SK-N-SH treated with all-trans-retinoic acid at 6 μM for 48 hours (cell line): ENCODE measurements at places on chromosomes 7 and 10.

- no peak for ATAC-seq
Measured at GRCh38 chr10:36053271-36053670, 411.2 kb upstream of the FZD8 start.

DNA sequence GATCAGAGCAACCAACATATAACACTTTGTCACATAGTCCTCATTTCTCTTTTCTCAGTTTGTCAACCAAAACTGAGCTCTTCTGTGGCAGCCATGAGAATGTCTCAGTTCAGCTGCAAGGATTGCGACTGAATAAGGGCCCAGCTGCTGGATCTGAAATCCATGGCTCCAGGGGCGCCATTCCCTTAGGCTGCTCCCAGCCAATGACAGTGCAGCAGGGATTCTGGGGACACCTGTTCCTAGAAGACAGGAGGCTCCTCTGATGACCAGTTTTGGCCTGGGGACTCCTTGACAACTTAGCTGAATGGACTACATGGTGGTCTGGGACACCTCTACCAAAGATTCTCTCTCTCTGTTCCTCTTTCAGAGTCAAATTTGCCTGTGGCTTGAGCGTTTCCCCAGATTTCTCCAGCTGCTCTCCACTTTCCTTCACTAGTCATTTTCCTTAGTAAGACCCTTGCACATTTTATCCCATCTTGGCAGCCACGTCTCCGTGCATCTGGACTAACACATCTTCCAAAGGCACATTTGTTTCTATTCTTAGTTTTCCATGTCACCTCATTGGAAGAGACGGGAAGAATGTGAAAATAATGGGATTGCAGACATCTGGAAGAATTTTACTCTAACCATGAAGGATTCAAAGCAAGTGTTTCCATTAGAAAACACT is 28.1 kb upstream of the KIF5B start:
- ATAC-seq = no peak

DNA sequence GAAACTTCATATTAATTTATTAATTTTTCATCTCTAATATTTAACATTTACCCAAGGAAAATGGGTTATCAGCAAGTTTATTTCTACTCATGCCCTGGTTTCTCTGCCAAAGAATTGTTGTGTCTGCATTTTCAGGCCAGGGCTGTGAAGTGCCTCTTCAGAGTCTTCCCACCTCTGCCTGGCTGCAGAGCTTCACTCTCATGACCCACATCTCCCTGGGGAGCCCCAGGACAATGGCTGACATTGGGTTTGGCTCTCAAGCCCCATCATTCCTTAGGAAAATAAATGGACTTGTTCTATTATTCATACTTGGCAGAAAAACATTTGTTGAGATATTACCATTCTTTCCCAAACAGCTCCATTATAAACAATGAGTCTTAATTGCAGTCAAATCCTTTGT is 30.3 kb downstream of the CACNA2D1 start:
- ATAC-seq = no peak

DNA sequence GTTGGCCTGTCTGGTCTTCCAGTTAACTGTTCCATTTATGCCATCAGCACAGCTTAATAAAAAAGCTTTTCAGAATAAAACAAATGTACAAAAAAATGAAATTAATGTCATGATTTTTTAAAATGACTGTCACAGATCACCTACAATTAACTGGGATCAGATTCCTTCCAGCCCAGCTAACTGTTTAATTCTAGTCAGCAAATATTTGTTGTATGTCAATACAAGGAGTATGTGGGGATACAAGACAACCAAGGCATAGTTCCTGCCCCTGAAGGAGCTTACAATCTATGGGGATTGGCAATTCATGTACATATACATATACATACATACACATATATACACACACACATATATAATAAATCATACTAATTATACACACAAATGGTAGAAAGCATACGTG is 16.5 kb downstream of the SGCE start:
- no peak for ATAC-seq

GRCh38 chr10:128738386-128738915 is 612.2 kb upstream of the MKI67 start:
- no peak for ATAC-seq

- ATAC-seq = peak; percentile 90
Measured at GRCh38 chr7:24665564-24666294, 91.5 kb downstream of the GSDME start.

DNA sequence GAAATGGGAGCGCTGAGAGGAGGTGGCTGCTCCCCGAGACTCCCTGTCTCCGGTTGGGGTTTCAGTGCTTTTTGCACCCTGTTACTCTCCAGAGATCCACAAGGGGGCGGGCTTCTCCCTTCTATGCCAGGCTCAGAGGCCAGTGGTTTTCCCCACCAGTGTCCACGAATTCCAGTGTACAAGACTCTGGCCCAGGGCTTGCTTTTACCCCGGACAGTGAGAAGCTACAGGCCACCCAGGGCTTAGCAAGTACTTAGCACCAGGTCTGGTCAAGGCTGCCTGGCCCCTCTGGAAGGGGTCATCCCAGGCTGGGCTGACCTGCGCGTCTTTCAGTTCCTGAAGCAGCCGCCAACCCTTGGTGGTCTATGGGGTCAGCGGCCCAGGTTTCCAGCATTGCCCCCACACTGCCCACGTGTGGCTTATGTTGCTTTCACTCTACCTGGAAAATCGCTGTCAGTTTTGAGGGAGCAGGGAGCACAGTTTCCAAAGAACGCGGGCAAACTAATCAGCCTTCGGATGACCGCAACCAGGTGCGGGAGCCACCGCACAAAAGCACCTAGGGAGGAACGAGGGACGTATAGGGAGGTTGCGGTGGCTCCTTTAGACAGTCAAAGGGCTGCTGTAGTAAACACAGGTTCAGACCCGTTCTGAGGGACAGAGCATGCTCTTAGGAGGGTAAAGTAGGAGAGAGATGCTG is 6.8 kb downstream of the CYP26A1 start:
- peak; percentile 90 for ATAC-seq

DNA sequence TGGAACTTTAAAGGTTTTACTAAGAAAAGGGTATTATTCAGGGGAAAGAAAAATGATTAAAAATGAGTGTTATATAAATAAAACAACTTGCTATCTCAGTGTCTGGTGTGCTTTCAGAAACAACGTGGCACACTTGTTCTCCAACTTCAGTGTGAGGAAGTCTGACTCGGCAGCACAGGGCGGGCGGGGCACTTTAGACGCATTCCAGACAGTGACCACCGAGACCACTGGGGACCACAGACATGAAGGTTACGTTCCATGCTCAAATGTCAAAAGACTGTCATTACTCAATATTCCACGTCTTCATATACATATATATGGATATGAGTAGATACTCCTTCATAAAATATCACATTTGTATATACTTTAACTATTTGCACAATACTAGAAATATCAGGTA is 87.0 kb downstream of the LARP4B start:
- ATAC-seq = no peak

DNA sequence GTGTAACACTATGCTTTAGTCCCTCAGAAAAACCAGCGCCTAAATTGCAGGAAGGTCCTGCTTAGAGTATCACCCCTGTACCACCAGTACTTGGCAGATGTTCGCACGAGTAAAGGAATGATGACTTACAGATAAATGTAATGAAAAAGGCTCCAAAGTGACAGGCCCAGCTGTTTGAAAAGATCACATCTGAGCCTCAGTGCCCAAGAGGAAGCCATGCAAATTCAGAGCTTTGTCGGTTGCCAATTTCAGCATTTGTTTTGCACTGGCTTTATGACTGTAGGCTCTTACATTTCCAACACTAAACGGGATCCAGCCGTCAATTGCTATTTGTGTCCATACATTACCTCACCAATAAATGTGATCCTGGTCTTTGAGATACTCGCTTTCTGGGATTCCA is 60.6 kb upstream of the GAD2 start:
- ATAC-seq = no peak

DNA sequence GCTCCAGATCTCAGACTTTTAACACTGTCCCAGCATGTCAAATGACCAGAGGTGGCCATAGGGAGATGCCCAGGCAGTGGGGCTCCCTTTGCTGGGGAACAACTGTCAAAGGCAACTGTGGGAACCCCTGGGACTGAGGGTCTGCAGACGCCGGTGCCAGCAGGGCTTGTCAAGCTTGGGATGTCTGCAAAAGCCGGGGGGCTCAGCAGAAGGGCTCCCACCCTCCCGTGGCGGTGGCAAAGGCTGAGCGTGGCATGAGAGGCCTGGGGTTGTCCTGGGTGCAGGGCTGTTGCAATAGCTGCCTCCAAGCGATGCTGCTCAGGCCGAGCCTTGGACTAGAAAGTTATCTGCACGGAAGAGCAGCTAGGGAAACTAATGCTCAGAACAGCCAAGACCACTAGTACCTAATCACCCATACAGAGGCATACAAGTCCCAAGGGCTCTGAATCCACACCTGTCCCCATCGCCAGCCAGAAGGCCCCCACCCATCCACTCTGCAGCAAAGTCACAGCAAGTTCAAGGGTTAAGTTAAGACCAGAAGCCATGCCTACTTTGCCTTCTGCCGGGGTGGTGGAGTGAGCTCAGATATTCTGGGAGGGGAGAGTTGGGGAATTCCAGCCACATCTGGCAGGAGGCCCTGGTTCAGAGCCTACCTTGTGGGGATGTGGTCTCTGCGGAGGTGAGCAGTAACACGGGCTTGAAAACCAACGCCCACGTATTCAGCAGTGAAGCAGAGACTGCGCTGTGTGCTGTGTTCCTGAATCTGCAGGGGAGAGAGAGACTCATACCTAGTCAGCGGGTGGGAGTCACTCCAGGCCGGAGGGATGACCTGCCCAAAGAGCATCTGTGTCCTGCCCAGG is 4.6 kb downstream of the SH2B2 start:
- ATAC-seq = no peak

DNA sequence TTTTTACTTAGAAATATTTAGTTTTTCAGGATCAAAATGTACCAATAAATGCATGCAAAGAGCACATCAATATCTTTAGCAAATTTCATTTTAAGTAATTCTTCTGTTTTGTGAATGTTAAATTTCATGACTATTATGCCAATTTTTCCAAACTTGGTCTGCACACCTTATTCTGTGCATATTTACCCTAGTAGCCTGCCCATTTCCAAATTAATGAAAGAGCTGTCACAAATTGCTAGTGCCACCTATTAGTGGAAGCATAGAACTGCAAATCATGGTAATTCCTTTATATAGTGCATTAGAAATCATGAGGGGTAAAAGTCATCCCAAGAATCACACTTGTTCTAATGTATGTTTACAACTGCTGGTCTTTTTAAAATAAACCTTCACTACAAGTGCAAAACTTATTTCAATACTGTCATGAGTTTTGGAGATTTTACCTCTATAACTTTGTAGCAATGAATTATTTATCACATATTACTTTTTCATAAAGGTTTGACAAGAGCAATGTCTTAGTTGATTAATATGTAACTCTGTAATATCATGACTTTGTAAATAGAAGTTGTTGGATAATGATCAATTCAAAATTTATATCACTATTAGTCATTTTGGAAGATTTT is 5.7 kb downstream of the SEMA3A start:
- ATAC-seq = peak; percentile 31; the same call in 2 of the 3 replicates

- no peak for ATAC-seq
Measured at GRCh38 chr10:4212111-4212630, 427.2 kb upstream of the KLF6 start.

DNA sequence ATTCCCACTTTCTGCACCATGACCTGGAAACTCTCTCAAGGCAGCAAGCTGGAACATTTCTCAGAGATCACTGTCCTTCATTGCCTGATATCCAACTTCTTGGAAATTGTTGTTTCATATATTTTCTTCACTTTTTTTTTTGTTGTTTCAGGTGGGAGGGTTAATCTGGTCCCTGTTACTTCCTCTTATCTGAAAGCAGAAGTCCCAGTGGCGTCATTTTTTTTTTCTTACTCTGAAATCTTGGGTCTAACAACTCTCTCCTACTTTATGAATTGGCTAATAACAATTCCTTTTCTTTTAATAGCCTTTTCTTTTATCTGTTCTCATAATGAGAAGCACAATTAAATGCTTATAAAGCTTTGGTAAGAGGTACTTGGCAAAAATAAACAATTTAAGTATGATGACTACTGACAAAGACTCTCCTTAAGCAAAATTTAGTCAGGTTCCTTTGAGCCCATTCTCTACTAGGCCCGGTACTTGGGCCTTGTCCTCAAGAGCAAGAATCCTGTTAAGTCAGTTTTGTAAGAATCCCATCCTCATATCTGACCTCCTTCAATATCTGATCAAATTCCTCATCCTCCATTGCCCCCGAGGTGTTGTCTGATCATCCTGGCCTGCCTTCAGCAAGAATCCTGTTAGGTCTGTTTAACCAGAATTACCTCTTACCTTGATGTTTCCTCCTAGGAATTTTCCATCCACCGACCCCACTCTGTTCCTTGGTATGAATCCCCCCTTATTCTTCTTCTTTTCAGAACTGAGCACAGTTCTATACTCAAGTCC is 11.5 kb upstream of the CC2D2B start:
- no peak for ATAC-seq

DNA sequence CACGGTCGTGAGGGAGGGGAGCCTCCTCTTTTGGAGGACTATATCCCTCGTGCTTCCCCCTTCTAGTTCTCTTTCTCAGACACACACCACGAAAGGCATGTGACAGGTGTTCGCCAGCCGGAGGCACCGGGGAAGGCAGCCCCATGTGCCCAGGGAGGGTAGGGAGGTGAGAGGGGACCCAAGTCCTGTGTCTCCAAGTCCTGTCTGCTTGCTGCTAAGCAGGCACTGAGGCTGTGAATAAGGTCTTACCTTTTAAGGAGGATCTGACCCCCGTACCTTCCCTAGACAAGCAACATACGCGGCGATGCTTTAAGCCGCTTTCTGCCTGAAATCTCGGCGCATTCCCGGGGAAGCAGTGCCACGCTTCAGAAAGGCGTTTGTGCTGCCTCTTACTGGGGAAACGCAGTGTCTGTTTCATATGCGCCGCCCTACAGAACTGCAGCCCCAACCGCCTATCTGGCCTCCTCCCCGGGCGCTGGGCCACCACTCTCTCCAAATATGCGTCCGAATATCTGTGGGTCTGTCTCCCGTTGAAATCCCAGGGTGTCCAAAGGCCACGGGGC is 770 bp downstream of the PLXNA4 start:
- peak; percentile 80 for ATAC-seq

GRCh38 chr10:133439517-133440461 is 14.0 kb upstream of the SCART1 start:
- ATAC-seq = no peak

- no peak for ATAC-seq
Measured at GRCh38 chr7:31720366-31720765, 33.4 kb downstream of the PPP1R17 start.

DNA sequence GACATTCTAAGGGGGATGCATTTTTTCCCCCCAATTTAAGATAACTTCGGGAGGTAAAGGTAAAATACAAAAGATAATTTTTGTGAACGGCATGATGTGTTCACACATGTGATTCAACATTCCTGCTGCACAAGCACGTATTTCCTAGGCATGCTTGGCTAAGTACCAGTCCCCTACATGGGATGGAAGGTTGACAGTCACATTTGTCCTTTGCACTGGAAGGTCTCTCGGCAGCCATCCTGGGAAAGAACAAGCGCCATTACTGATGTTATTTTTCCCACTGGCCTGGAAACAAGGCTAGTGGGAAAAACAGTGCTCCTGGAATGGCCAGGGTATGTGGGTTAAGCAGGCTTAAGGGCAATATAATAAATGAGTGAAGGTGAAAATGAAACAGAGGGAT is 276.2 kb upstream of the AOAH start:
- no peak for ATAC-seq
